Right forelimb (tissue), 1 donor: ENCODE measurements at places on chromosomes 5 and 9.

DNA sequence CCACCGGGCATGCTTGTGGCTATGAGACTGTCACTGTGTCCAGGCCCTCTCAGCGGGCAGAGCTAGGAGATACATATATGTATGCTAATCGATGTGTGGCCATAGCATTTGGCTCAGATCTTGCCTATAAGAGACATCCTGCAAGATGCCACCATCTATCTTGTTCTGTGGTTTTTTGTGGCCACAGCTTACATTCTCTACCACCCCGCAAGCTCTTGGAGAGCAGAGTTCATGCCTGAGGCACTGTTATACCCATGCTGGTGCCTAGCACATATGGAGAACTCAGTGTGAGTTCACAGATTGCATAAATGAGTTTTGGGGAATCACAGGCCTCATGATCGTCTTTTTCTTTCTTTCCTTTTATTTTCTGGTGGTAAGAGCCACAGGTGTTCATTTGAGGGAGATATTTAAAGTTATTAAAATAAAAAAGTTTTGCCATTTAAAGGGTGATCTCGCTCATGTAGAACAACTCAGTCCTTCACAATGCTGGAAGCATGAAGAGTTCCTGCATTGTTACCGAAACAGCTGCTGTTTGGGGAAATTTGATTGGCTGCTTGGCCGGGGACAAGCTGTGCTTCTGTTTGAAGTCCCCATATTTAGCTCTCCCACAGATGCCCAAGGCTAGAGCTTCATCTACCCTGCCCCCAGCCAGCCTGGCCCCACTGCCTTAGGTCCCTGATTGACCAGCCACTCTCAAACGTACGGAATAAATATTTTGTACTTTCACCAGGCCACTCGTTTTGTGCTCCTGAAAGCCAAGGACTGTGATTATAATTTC, 169.2 kb upstream of the MAP1B start:
- DNase-seq = no peak

DNA sequence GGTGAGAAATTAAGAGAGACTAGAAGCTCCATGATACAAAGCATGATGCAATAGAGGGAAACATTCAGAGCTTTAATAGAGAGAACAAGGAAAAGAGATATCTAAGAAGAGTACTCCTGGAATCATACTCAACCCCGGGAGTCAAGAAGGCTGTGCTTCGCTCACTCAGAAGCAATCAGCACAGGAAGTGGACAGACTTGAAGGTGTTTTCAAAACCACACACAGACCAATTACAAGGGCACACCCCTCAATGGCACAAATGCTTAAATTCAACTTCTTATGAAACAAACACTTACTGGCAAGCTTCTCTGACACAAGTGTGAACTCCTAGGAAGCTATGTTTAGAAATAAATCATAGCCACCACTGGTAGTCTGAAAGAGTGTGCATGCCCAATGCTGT, 462.3 kb downstream of the GABRG2 start:
- no peak for DNase-seq

DNA sequence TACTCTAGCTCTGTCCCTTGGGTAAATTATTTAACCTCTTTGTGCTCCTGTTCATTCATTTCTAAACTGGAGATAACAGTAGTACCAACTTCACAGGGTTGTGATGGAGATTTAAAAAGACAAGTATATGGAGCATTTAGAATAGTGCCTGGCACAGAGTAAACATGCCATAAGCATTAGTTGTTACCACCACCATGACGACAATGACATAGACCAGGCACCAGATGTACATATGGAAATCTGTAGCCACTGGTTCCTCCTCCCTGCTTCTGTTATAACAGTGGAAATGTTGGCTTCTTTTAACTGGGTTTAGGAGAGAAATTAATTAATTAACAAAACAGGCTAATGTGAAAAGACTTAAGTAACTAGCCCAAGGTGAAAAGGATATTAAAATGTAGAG, 217.5 kb downstream of the DENND1A start:
- no peak for DNase-seq

GRCh38 chr5:116097301-116097700, 12.5 kb downstream of the COMMD10 start:
- no peak for DNase-seq

- DNase-seq = no peak
Measured at GRCh38 chr5:124733329-124733650, 13.1 kb downstream of the ZNF608 start.

DNA sequence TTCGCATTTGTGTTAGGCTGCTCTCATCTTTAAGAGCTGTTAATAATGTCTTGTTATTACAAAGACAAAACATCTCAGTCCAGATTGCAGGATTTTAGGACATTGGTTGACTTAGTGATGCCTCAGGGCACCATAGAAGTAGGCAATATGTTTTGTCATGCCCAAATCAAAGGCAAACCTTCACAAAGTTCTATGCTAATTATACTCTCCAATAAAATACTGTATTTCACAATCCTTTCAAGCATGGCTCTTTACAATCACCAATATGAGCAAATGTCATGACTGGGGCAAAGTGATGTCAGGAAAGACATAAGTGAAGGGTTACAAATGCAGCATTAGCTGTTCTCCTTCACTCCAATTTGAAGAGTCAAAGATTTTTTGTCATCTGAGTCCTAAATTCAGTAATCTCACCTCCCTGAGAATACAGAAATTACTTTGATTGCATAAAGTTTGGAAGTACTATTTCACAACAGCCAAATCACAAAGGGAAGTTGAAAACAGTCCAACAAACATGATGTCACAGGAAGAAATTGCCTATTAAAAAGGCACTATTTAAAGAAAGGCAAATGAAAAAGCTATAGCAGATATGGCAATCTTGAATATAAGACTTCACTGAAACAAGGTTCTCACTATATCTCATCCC, 303.2 kb downstream of the PRR16 start:
- DNase-seq = no peak

DNA sequence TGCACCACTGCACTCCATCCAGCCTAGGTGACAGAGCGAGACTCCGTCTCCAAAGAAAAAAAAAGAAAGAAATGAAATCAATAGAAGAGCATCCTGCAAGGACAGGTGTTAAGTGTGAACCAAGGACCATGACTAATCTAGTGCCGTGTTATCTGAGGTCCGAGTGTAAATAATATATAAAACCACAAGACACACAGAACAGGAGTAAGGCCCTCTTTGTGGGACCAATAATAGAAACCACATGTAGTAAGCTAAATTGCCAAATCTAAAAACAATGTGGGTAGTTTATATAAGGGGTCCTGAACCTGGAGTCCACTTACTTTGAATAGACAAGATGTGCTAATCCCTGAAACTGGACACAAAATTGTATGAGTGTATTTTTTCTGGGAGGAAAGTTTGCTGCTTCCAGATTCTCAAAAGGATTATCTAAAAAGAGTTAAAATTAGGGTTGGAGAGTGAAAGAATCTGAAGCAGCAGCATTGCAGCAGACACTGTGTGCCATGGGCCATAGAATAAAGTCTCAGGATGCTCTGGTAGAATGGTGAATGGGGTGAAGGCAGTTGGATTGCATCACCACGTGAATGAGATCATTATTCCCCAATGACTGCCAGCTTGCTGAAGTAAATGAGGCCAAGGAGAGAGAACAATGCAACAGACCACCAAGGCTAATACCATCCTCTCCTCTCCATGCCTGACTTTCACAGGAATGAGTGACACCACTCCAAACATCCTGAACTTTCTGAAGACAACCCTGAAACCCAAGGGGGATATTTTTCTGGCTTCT, 222.7 kb downstream of the DCP2 start:
- DNase-seq = no peak
